ENCODE measurements at places on chromosomes 3 and 15. TPM values are rescaled to one million over a fixed set of nuclear protein-coding genes. Genes with fewer than 3 reads are reported as not detected.

Gene GOLGA6L7
- total RNA-seq: not detected

Gene GP5
- total RNA-seq: 0.14 TPM

Gene GOLGA8O
- 0.33 TPM for total RNA-seq

Gene PLA2G4F
- total RNA-seq: 2.1 TPM

Gene MORC1
- total RNA-seq: 0.05 TPM

Gene CLDN16
- 0.52 TPM for total RNA-seq

Gene ZPLD1
- 0.09 TPM for total RNA-seq

Gene BFSP2
- 3.6 TPM for total RNA-seq

Gene CCDC13
- 0.94 TPM for total RNA-seq

Gene LIPH
- total RNA-seq: 0.09 TPM

Gene UPK1B
- total RNA-seq: 0.52 TPM

Gene CX3CR1
- total RNA-seq: 2.3 TPM

Gene PPP1R14D
- 0.14 TPM for total RNA-seq

Gene PATL2
- 2.2 TPM for total RNA-seq

Gene THRB
- total RNA-seq: 2.2 TPM

Gene LRTM1
- total RNA-seq: 0.47 TPM

Gene INKA1
- 4.2 TPM for total RNA-seq

Gene EFCAB12
- total RNA-seq: 0.05 TPM

Gene NR2E3
- 0.05 TPM for total RNA-seq

Gene EXD1
- 0.09 TPM for total RNA-seq

Gene SUSD5
- total RNA-seq: 0.14 TPM

Gene GOLGA6L10
- 0.47 TPM for total RNA-seq

Gene GPR149
- not detected for total RNA-seq

Gene PAK6
- total RNA-seq: 0.38 TPM

Gene GRIP2
- total RNA-seq: 0.14 TPM

Gene APOD
- total RNA-seq: 2.9 TPM

Gene CHST13
- 0.38 TPM for total RNA-seq

Gene IQCH
- 1.8 TPM for total RNA-seq

Gene FAM81A
- 0.42 TPM for total RNA-seq

Gene EBLN2
- total RNA-seq: 4.2 TPM

Gene TUSC2
- 23.6 TPM for total RNA-seq

Gene SPG11
- total RNA-seq: 48.0 TPM
